Chondrocyte (in vitro differentiated cells): ENCODE measurements at places on chromosomes 6 and 20. TPM values are rescaled to one million over a fixed set of nuclear protein-coding genes. Genes with fewer than 3 reads are reported as not detected.

The LY6G5B gene
- total RNA-seq = 10.2 to 14.3 TPM (median 11.7 TPM) in 3 replicates

The TMEM14A gene
- total RNA-seq = 21.1 to 34.4 TPM (median 25.7 TPM) in 3 replicates

- H3K36me3 ChIP-seq = no peaks in the 10 kb centered on the region
- peaks cover 6% of the 10 kb centered on the region for H3K4me1 ChIP-seq
- no peaks in the 10 kb centered on the region for H3K27me3 ChIP-seq
- DNase-seq = no peak
- no peak overlapping the region for H3K27ac ChIP-seq
Observed at GRCh38 chr6:113989675-113990074, 18.7 kb upstream of the HDAC2 start.

DNA sequence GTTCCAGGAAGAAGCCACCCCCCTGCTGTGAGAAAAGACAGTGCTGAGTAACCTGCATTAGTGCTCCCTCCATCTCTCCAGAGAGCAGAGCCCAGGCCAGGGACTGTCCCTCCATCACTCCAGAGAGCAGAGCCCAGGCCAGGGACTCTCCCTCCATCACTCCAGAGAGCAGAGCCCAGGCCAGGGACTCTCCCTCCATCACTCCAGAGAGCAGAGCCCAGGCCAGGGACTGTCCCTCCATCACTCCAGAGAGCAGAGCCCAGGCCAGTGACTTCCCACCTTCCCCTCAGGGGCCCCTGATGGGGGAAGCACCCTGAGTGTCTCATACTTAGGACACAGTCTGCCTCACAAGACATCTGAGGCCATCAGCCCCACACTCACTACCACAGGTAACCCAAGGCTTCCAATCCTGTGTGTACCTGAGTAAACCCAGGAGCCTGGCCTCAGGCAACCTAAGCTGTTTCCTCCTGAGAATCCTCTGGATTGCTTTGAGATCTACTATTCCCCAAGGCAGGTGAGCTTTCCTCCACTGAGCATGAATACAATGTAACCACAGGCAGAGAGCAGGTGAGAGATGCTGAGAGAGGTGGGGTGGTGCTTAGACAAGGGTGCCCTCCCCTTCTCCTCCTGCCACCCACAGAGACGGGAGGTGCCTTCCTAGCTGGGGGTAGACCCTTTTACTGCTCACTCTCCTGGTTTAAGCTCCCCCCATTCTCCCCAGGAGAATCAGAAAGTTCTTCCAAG, 4.9 kb downstream of the TBXT start:
- no peak overlapping the region for H3K4me3 ChIP-seq
- DNase-seq = no peak
- H3K4me1 ChIP-seq = no peaks in the 10 kb centered on the region
- no peaks in the 10 kb centered on the region for H3K36me3 ChIP-seq
- peaks cover 73% of the 10 kb centered on the region for H3K27me3 ChIP-seq

GRCh38 chr6:133166766-133167165, 74.4 kb upstream of the EYA4 start:
- H3K4me1 ChIP-seq = no peaks in the 10 kb centered on the region
- H3K4me3 ChIP-seq = no peak overlapping the region
- no peak overlapping the region for H3K27ac ChIP-seq
- DNase-seq = no peak

GRCh38 chr6:139290787-139291311, 949 bp downstream of the TXLNB start:
- DNase-seq = no peak
- peak overlapping the region; percentile 33 for H3K27ac ChIP-seq
- H3K36me3 ChIP-seq = no peaks in the 10 kb centered on the region
- H3K4me1 ChIP-seq = peaks cover 23% of the 10 kb centered on the region

DNA sequence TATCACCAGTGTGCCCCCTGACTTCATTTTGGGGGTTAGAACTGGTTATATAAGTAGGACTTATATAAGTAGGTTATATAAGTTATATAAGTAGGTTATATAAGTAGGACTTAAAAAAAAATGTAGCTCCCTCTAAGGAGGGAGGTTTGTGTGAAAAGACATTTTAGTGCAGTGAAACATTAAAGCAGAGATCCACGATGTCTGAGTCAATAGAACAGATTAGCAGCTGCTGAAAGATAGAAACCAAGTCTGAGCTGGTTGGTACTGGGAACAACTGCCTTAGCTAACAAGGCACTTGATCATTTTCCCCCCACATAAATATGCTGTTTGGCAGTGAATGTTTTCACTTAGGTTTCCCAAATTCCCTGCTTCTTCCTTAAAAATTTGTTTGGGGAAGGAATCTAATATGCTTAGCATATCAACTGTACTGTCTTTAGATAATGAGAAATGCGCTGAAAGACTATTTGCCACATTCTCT, 2.1 kb upstream of the RPS12 start:
- no peak for DNase-seq
- H3K27me3 ChIP-seq = peaks cover 10% of the 10 kb centered on the region
- H3K4me3 ChIP-seq = peak overlapping the region; percentile 96
- peak overlapping the region; percentile 96 for H3K27ac ChIP-seq

GRCh38 chr6:5457041-5457440, 195.7 kb downstream of the FARS2 start:
- no peaks in the 10 kb centered on the region for H3K27me3 ChIP-seq
- no peak for DNase-seq
- peak overlapping the region; percentile 22 for H3K27ac ChIP-seq
- peaks cover 37% of the 10 kb centered on the region for H3K4me1 ChIP-seq
- no peaks in the 10 kb centered on the region for H3K36me3 ChIP-seq

DNA sequence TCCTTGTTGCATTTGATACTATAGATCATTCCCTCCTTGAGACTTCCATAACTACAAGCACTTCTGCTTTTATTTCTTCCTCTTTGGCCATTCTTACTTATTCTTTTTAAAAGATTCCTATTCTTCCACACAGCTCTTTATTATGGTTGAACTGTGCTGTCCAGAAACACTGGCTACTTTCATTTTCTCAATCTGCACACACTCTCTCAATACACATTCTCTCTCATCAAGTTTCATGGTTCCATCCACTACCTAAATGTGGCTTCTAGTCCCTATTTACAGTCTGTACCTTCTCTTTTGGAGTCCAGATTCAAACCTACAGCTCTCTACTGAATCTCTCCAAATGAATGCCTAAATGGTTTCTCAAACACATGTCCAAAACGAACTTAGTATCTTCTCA, 214.3 kb upstream of the RSPO3 start:
- no peak overlapping the region for H3K27ac ChIP-seq
- H3K4me3 ChIP-seq = no peak overlapping the region
- no peaks in the 10 kb centered on the region for H3K36me3 ChIP-seq

DNA sequence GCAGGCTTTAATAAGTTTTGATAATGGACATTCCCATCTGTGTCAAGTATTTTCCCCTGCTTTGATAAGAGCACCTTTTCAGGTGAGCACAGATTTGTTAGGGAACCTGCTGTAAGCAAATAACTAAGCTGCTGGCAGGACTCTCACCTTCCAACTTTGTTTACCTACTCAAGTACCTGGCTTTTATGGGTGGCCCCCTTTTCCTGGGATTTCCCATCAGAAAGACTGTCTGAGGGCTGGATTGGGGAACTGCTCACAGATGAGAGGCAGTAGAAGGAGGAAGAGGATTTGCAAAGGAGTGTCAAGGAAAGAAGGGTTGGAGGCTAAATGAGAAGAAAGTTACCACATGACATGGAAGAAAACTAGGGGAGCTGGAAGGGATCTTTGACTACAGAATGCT, 210.1 kb upstream of the RIMS1 start:
- H3K4me3 ChIP-seq = no peak overlapping the region
- peaks cover 24% of the 10 kb centered on the region for H3K27me3 ChIP-seq
- no peaks in the 10 kb centered on the region for H3K4me1 ChIP-seq
- H3K36me3 ChIP-seq = no peaks in the 10 kb centered on the region
- no peak overlapping the region for H3K27ac ChIP-seq
- DNase-seq = no peak

- no peaks in the 10 kb centered on the region for H3K27me3 ChIP-seq
- peaks cover 14% of the 10 kb centered on the region for H3K4me1 ChIP-seq
- no peak overlapping the region for H3K27ac ChIP-seq
- DNase-seq = no peak
Observed at GRCh38 chr6:3616565-3617176, 134.8 kb downstream of the PXDC1 start.
